ENCODE measurements at places on chromosomes 6 and 20.

DNA sequence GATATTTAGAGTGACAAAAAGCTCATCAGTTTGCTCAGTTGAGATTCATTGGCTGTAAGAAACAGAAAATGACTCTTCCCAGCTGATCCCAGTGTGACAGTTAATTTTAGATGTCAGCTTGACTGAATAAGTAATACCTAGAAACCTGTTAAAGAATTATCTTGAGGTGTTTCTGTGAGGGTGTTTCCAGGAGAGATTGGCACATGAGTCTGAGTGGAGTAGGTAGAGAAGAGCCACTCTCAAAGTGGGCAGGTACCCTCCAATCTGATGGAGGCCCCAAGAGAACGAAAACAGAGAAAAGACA lies 200.8 kb upstream of the BTBD3 start:
- DNase-seq: no peak
- H3K36me3 ChIP-seq: no peaks in the 10 kb centered on the region
- H3K27me3 ChIP-seq: no peaks in the 10 kb centered on the region
- no peak overlapping the region for H3K27ac ChIP-seq
- H3K4me1 ChIP-seq: peaks cover 5% of the 10 kb centered on the region

GRCh38 chr6:3355011-3355357 lies 96.2 kb downstream of the PSMG4 start:
- H3K4me1 ChIP-seq: peaks cover 29% of the 10 kb centered on the region
- H3K36me3 ChIP-seq: no peaks in the 10 kb centered on the region
- no peak for DNase-seq
- no peak overlapping the region for H3K27ac ChIP-seq
- H3K27me3 ChIP-seq: peaks cover 43% of the 10 kb centered on the region
- no peak overlapping the region for H3K4me3 ChIP-seq

GRCh38 chr20:49863666-49864065 lies 51.0 kb downstream of the SLC9A8 start:
- H3K4me3 ChIP-seq: no peak overlapping the region
- H3K27ac ChIP-seq: no peak overlapping the region
- peaks cover 6% of the 10 kb centered on the region for H3K4me1 ChIP-seq

DNA sequence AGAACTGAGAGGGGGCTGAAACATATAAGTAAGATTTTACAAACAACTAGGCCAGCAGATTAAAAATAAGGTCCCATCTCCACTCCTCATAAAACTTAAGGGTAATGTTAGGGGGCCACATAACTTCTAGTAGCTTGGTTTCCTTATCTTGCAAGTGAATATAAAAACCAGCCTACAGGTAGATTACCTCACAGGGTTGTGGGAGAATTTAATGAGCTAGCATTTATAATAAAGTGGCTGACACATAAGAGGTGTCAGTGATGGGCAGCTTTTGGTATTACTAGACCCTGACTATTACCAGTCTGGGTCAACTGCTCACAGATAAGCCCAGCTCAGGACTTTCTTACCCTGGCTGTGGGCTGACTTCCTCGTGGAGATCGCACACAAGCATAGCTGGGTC lies 9.2 kb upstream of the PPP1R14C start:
- no peak overlapping the region for H3K4me3 ChIP-seq
- no peak overlapping the region for H3K27ac ChIP-seq
- H3K36me3 ChIP-seq: no peaks in the 10 kb centered on the region
- no peak for DNase-seq
- peaks cover 29% of the 10 kb centered on the region for H3K27me3 ChIP-seq
- H3K4me1 ChIP-seq: no peaks in the 10 kb centered on the region

- no peak overlapping the region for H3K27ac ChIP-seq
- no peaks in the 10 kb centered on the region for H3K27me3 ChIP-seq
- no peak for DNase-seq
- H3K36me3 ChIP-seq: no peaks in the 10 kb centered on the region
Measured at GRCh38 chr6:89927791-89928550, 33.7 kb downstream of the GJA10 start.

- peaks cover 6% of the 10 kb centered on the region for H3K4me1 ChIP-seq
- peak overlapping the region; percentile 87 for H3K27ac ChIP-seq
- no peak for DNase-seq
- no peaks in the 10 kb centered on the region for H3K27me3 ChIP-seq
Measured at GRCh38 chr6:112906726-112907125, 559.6 kb downstream of the RFPL4B start.

- H3K4me1 ChIP-seq: no peaks in the 10 kb centered on the region
- DNase-seq: no peak
- peak overlapping the region; percentile 38 for H3K4me3 ChIP-seq
- no peak overlapping the region for H3K27ac ChIP-seq
- H3K27me3 ChIP-seq: peaks cover 12% of the 10 kb centered on the region
Measured at GRCh38 chr20:63552481-63553249, 1.3 kb upstream of the FNDC11 start.

- H3K4me1 ChIP-seq: peaks cover 41% of the 10 kb centered on the region
- H3K36me3 ChIP-seq: peaks cover 20% of the 10 kb centered on the region
- H3K27me3 ChIP-seq: no peaks in the 10 kb centered on the region
- DNase-seq: no peak
- H3K27ac ChIP-seq: no peak overlapping the region
Measured at GRCh38 chr20:33648396-33649004, 13.6 kb upstream of the C20orf144 start.

DNA sequence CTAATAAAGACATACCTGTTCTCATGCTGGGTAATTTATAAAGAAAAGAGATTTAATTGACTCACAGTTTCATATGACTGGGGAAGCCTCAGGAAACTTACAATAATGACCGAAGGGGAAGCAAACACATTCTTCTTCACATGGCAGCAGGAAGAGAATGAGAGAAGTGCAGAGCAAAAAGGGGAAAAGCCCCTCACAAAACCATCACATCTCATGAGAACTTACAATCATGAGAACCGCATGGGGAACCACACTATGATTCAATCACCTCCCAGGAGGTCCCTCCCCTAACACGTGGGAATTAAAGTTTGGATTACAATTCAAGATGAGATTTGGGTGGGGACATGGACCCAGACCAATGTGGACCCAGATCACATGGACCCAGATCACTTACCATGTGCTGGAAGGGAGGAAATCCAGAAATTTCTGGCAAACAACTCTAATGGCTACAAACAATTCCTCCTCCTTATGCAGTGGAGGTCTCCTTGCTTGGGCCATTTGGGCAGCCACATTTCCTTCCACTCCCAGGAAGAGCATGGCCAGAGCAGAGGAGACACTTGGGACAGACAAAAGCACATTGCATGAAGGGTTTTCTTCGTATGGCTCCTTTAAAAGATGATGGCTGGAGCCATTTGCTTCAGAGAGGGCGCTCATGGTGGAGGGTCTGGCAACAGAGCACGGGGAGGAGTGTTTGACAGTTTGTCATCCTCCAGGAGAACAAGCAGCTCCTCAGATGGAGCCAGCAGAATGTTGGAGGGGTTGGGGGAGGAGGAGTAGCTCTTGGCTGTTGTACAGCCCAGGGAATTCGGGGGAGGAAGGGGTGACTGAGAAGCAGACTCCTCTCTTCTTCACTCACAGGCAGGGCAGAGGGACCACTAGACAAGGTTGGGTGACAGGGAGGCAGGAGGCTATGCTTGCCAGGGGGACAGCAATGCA lies 30.4 kb downstream of the SERPINB9 start:
- no peaks in the 10 kb centered on the region for H3K36me3 ChIP-seq
- peaks cover 10% of the 10 kb centered on the region for H3K27me3 ChIP-seq
- no peak overlapping the region for H3K27ac ChIP-seq
- peaks cover 14% of the 10 kb centered on the region for H3K4me1 ChIP-seq

DNA sequence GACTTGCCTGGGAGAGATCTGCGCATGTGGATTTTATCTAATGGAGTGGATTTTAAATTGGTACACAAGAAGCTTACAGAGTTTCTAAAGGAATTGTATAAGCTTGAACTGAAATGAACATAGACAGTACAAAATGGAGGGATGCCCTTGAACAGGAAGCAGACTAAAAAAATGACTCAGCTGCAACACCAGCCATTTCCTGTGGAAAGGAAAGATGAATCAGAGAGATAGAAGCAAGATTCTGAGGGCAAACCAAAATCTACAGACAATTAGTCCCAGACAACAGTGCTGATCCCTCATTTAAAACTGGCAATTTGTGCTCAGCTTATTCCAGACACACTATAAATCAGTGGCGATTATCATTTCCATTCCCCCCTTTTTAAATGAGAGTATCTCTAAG lies 114.6 kb upstream of the TCF21 start:
- DNase-seq: no peak
- peaks cover 8% of the 10 kb centered on the region for H3K27me3 ChIP-seq
- no peak overlapping the region for H3K4me3 ChIP-seq

- H3K4me3 ChIP-seq: no peak overlapping the region
- peaks cover 27% of the 10 kb centered on the region for H3K4me1 ChIP-seq
- H3K27ac ChIP-seq: no peak overlapping the region
- DNase-seq: no peak
Measured at GRCh38 chr6:116316772-116317467, 37.2 kb upstream of the TSPYL1 start.

- H3K27me3 ChIP-seq: peaks cover 5% of the 10 kb centered on the region
- no peak overlapping the region for H3K27ac ChIP-seq
- H3K36me3 ChIP-seq: no peaks in the 10 kb centered on the region
- H3K4me3 ChIP-seq: no peak overlapping the region
- peaks cover 12% of the 10 kb centered on the region for H3K4me1 ChIP-seq
Measured at GRCh38 chr20:38170219-38170825, 5.3 kb upstream of the TGM2 start.

GRCh38 chr6:129340983-129341382 lies 369.0 kb downstream of the ARHGAP18 start:
- H3K36me3 ChIP-seq: no peaks in the 10 kb centered on the region
- H3K27me3 ChIP-seq: no peaks in the 10 kb centered on the region
- peaks cover 2% of the 10 kb centered on the region for H3K4me1 ChIP-seq

GRCh38 chr6:3651698-3652229 lies 99.7 kb downstream of the PXDC1 start:
- no peak for DNase-seq
- no peaks in the 10 kb centered on the region for H3K36me3 ChIP-seq
- peaks cover 6% of the 10 kb centered on the region for H3K27me3 ChIP-seq
- H3K4me3 ChIP-seq: no peak overlapping the region
- peaks cover 5% of the 10 kb centered on the region for H3K4me1 ChIP-seq

GRCh38 chr6:37576336-37576737 lies 76.6 kb upstream of the CCDC167 start:
- H3K27ac ChIP-seq: no peak overlapping the region
- H3K4me3 ChIP-seq: no peak overlapping the region
- DNase-seq: no peak
- no peaks in the 10 kb centered on the region for H3K36me3 ChIP-seq
- H3K4me1 ChIP-seq: no peaks in the 10 kb centered on the region
- H3K27me3 ChIP-seq: peaks cover 21% of the 10 kb centered on the region

All from progenitor cell of endocrine pancreas (in vitro differentiated cells).